ENCODE measurements at places on chromosomes 12 and 14.

GRCh38 chr14:29821242-29821641 is 106.4 kb downstream of the PRKD1 start:
- H3K36me3 ChIP-seq, result no peaks in the 10 kb centered on the region
- DNase-seq, result no peak
- no peaks in the 10 kb centered on the region for H3K4me1 ChIP-seq

GRCh38 chr14:101032433-101032832 is 128.9 kb upstream of the RTL1 start:
- no peak overlapping the region for H3K4me3 ChIP-seq
- no peaks in the 10 kb centered on the region for H3K27me3 ChIP-seq
- no peaks in the 10 kb centered on the region for H3K36me3 ChIP-seq
- no peak for DNase-seq
- no peak overlapping the region for H3K27ac ChIP-seq

GRCh38 chr12:31217356-31218130 is 108.4 kb downstream of the SINHCAF start:
- H3K4me1 ChIP-seq, result no peaks in the 10 kb centered on the region
- H3K36me3 ChIP-seq, result no peaks in the 10 kb centered on the region
- no peak overlapping the region for H3K27ac ChIP-seq
- no peak overlapping the region for H3K4me3 ChIP-seq

GRCh38 chr12:51240971-51241370 is 2.3 kb downstream of the DAZAP2 start:
- no peaks in the 10 kb centered on the region for H3K27me3 ChIP-seq
- no peak overlapping the region for H3K27ac ChIP-seq
- no peak overlapping the region for H3K4me3 ChIP-seq
- no peak for DNase-seq

GRCh38 chr14:55583942-55584468 is 4.0 kb downstream of the KTN1 start:
- no peak for DNase-seq

DNA sequence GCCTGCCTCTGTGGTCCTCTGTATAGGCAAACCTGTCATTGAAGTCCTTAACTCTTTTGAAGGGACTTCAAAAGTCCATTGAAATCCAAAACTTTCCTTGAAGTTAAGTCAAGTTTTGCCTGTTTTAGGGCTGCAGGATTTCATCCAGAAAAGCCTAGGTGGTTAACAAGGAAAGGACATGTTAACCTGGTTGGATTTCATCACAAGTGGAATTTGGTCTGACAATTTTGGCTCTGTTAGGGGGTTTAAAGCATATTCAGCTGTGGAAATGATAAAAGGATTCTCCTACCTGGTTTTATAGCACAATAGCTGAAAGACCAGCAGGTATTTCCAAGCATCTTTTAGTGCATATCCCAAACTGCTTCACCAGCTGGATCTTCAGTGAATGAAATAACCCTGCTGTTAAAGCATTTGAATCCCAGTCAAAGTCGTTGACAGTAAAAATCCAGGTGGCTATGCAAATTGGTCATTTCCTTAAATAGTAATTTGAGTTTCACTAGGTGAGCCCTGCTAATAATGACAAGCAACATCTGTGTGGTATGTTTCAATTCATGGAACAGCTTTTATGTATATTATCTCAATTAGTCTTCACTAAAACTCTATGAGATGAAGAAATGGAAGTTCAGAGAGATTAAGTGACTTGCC is 400.5 kb downstream of the ETNK1 start:
- no peak for DNase-seq
- H3K4me3 ChIP-seq, result no peak overlapping the region
- no peaks in the 10 kb centered on the region for H3K36me3 ChIP-seq

DNA sequence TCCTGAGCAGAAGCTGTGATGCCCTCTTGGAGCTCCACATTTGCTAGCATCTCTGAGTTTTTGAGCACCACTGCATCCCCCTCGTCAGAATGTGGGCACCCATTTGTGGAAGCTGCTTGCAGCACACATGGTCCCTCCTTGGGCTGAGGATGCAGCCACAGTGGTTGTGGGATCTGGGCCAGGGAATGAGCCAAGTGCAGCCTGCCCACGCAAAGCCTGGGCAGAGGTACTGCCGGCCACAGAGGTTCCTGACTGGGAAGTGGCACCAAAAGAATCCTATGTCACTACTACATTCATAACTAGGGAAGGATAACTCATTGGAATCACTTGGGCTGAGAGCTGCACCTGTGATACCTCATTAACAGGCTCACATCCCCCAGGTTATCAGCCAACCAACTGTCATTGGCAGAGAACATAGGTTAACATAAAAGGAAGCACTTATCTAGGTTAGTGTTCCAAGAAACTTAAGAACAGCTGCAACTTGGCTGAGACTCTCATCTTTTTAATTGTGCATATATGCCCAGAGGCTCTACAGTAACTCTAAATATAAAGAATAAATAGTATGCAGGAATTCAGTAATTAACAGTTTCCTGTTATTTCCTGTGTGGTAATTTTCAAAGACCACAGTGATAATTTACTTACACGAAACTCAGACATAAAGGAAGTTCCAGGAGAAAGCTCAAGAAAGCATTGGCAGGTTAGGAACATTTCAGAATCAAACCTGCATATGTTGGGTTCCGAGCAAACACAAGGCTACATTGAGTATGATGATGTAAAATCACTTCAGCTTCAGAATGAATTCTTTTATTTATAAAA is 145.3 kb downstream of the BCAT1 start:
- H3K27me3 ChIP-seq, result no peaks in the 10 kb centered on the region
- H3K4me3 ChIP-seq, result no peak overlapping the region
- H3K27ac ChIP-seq, result no peak overlapping the region
- H3K4me1 ChIP-seq, result peaks cover 11% of the 10 kb centered on the region

GRCh38 chr12:72578327-72578726 is 306.2 kb downstream of the TRHDE start:
- no peaks in the 10 kb centered on the region for H3K4me1 ChIP-seq
- no peak for DNase-seq
- no peak overlapping the region for H3K4me3 ChIP-seq
- H3K36me3 ChIP-seq, result no peaks in the 10 kb centered on the region
- no peaks in the 10 kb centered on the region for H3K27me3 ChIP-seq

DNA sequence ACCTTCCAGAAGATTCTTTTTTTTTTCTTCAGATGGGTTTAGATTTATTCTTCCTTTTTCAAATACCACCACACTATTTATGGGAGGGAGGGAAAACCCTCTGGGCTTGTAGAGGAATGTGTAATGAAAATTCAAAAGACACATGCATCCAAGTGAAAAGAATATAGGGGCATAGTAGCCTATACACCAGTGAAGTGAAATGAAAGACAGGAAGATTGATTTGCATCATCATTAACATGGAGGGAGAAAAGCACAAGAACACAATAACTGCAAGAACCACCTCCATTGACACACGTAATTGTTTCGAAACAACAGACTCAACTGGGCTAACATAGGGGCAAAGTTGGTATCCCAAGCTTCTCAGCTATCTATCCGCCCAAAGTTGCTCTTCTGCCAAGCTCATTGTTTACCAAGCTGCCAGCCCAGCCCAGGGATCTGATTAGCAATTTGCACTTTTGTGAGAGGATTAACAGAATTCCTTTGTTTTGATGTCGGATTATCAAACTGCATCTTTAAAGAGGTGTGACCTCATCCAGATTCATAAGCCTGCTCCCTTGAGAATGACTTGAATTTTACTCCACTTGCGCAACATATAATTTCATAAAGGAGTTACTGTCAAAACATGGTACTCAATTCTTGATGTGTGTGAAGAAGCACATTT is 430.5 kb upstream of the SOX5 start:
- H3K27ac ChIP-seq, result no peak overlapping the region
- DNase-seq, result no peak
- no peaks in the 10 kb centered on the region for H3K27me3 ChIP-seq
- no peaks in the 10 kb centered on the region for H3K36me3 ChIP-seq

Data from CD4-positive, alpha-beta T cell (primary cell).